ENCODE measurements at places on chromosomes 2 and 18. TPM values are rescaled to one million over a fixed set of nuclear protein-coding genes. Genes with fewer than 3 reads are reported as not detected.

DNA sequence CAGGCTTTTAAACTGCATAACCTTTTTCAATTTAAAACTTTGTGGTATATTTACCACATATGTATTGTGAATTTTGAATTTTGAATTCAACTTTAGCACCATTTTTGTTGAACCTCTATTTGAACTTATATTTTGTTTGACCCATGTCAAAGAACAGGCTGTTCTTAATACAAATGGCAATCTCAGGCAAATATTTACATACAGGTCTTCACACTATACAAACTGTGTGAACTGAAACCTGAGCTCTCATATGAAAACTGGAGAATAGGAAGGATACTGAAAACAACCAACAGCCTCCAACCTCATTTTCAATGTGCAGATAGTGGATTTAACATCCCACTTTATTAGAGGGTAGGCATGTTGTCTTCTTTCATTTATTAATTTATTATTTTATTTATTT lies 491.8 kb downstream of the KCNJ3 start:
- no peaks in the 10 kb centered on the region for H3K36me3 ChIP-seq
- H3K4me3 ChIP-seq, result no peak overlapping the region
- no peak for DNase-seq
- no peak overlapping the region for H3K27ac ChIP-seq
- no peaks in the 10 kb centered on the region for H3K4me1 ChIP-seq
- H3K27me3 ChIP-seq, result no peaks in the 10 kb centered on the region

- peaks cover 18% of the 10 kb centered on the region for H3K27me3 ChIP-seq
- peak; percentile 28 for DNase-seq
- no peaks in the 10 kb centered on the region for H3K36me3 ChIP-seq
- H3K4me1 ChIP-seq, result peaks cover 68% of the 10 kb centered on the region
- peak overlapping the region; percentile 26 for H3K4me3 ChIP-seq
Observed at GRCh38 chr2:64327510-64328414, 126.2 kb upstream of the LGALSL start.

DNA sequence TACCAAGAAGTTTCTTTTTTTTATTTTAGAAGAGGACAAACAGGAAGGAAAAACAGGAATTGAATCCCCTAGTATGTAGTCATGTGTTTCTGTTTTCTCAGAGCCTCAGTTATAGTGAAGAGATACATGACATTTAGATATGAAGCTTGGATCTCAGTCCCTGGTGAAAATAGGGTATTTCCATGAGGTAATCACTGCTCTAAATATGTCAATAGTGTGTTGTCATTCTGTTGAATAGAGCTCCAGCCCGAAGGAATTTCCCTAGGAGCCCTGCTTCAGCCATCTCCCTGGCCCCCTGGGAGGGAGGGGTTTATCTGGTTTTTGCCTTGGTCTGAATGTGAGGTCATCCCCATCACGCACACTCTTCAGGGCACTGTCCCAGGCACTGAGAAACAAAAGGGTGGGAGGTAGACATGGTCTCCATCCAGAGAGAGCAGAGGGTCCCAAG lies 47.1 kb upstream of the REL start:
- H3K4me1 ChIP-seq, result peaks cover 19% of the 10 kb centered on the region
- H3K27ac ChIP-seq, result peak overlapping the region; percentile 47
- no peak overlapping the region for H3K4me3 ChIP-seq
- H3K27me3 ChIP-seq, result no peaks in the 10 kb centered on the region
- no peak for DNase-seq

GRCh38 chr2:79576451-79576850 lies 63.6 kb downstream of the CTNNA2 start:
- H3K4me1 ChIP-seq, result no peaks in the 10 kb centered on the region
- H3K36me3 ChIP-seq, result no peaks in the 10 kb centered on the region
- no peak overlapping the region for H3K4me3 ChIP-seq
- H3K27me3 ChIP-seq, result no peaks in the 10 kb centered on the region

DNA sequence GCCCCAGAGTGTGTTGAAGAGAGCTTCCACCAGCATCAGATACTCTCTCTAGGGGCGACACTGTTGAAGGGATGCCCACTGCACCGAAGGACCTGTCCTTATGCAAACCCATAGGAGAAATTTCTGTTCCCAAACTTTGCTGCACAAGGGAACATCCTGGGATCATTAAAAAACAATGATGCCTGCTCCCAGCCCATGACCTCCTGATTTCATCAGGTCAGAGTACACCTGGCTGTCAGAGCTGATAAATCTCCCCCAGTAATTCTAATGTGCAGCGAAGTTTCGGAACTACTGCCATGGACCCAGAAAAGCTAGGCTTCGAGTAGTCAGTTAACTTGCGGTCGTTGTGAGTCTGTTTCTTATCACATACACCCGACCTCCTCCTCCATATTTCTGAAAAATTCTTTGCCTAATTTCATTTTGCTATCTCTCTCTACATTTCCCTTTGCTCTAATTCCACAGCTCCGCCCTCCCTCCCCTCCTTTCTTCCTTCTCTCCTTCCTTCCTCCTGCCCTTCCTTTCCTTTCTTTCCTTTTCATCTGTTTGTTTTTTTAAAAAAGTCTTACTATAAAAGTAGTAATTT lies 18.8 kb downstream of the FAM124B start:
- H3K27me3 ChIP-seq, result peaks cover 2% of the 10 kb centered on the region
- no peaks in the 10 kb centered on the region for H3K4me1 ChIP-seq
- H3K4me3 ChIP-seq, result no peak overlapping the region
- no peak overlapping the region for H3K27ac ChIP-seq

DNA sequence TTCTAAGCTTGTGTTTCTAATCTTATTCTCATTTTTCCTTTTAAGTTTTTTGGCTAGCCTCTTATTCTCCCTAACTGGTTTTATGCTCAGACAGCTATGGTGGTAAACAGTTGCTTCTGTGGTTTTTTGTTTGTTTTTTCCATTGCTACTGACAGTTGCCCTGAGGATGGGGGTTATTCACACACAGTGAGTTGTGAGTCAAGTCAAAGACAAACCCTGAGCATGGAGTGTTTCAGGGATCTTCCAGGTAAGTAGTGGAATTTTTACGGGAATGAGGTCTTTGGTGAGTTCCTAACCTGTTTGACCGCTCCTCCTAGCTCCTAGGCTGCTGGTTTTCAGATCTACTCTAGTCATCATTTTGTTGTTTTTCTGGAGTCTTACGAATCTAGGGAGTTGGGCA lies 162.8 kb downstream of the ZNF407 start:
- no peak overlapping the region for H3K27ac ChIP-seq
- no peak for DNase-seq
- no peaks in the 10 kb centered on the region for H3K27me3 ChIP-seq
- no peak overlapping the region for H3K4me3 ChIP-seq
- H3K4me1 ChIP-seq, result no peaks in the 10 kb centered on the region

DNA sequence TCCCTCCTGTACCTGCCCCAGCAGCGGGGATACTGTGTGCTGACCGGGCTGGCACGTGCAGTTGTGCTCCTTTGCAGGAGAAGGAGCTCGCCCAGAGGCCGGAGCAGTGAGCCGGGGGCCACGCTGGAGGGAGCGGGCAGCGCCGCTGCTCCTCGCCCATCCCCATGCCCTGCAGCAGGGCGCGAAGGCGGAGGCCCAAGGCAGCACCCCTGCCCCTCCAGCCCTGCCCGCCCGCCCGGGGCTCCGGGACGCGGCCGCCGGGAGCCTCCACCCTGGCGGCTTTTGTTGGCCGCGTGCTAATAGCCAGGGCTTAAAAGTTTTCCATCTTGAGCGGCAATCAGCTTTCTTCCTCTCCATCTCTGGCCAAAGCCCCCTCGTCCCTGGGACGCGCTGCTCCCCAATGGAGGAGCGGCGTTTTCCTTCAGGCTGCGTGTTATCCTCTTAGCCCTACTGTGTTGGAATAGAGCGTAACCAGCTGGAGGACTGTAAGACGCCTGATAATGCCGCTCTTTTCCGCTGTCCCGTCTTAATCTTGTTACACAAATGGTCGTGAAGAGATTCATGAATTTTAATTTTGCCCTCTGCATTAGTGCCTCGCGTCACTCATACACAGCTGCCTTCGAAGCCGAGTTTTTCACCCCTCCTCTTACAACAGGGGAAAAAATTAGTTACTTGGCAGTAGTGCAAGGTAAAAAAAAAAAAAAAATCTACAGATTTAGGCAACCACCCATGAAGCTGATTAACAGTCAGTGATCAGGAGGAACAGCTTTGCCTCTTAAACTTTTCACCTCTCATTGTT lies 172.9 kb upstream of the SIX3 start:
- no peak overlapping the region for H3K27ac ChIP-seq
- no peak for DNase-seq
- peaks cover 33% of the 10 kb centered on the region for H3K27me3 ChIP-seq
- no peaks in the 10 kb centered on the region for H3K36me3 ChIP-seq
- H3K4me1 ChIP-seq, result no peaks in the 10 kb centered on the region

- H3K27me3 ChIP-seq, result peaks cover 6% of the 10 kb centered on the region
- H3K36me3 ChIP-seq, result no peaks in the 10 kb centered on the region
- H3K4me1 ChIP-seq, result no peaks in the 10 kb centered on the region
- H3K27ac ChIP-seq, result no peak overlapping the region
- H3K4me3 ChIP-seq, result no peak overlapping the region
- no peak for DNase-seq
Observed at GRCh38 chr2:422676-423435, 135.0 kb upstream of the ALKAL2 start.

The FEV gene
- not detected for total RNA-seq

- no peak overlapping the region for H3K27ac ChIP-seq
- H3K36me3 ChIP-seq, result no peaks in the 10 kb centered on the region
- H3K27me3 ChIP-seq, result peaks cover 30% of the 10 kb centered on the region
- peaks cover 16% of the 10 kb centered on the region for H3K4me1 ChIP-seq
Observed at GRCh38 chr2:144586476-144586875, 66.6 kb upstream of the ZEB2 start.

The PCARE gene
- not detected for total RNA-seq

DNA sequence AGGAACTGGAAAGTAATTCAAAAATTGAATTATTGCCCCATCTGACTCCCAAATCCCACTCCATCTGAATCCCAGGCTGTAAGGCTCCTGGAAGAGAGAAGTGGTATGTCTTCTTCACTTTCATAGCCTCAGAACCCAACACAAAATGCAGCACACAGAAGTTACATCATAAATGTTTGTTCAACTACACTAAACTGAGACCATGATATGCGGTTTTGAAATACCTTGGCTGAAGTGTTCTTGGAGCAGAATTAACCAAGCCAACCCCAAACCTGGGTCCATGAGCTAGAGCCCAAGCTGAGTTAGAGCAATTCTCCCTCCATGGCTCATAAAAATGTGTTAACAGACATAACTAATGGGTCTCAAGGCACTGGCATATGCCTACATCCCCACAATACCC lies 23.3 kb downstream of the NEB start:
- no peaks in the 10 kb centered on the region for H3K36me3 ChIP-seq
- H3K27ac ChIP-seq, result no peak overlapping the region
- H3K27me3 ChIP-seq, result no peaks in the 10 kb centered on the region
- H3K4me3 ChIP-seq, result no peak overlapping the region
- DNase-seq, result no peak

The HRH4 gene
- total RNA-seq, result 0.16 TPM

GRCh38 chr2:132437852-132438669 lies 21.5 kb downstream of the GPR39 start:
- no peak for DNase-seq
- H3K27me3 ChIP-seq, result no peaks in the 10 kb centered on the region

DNA sequence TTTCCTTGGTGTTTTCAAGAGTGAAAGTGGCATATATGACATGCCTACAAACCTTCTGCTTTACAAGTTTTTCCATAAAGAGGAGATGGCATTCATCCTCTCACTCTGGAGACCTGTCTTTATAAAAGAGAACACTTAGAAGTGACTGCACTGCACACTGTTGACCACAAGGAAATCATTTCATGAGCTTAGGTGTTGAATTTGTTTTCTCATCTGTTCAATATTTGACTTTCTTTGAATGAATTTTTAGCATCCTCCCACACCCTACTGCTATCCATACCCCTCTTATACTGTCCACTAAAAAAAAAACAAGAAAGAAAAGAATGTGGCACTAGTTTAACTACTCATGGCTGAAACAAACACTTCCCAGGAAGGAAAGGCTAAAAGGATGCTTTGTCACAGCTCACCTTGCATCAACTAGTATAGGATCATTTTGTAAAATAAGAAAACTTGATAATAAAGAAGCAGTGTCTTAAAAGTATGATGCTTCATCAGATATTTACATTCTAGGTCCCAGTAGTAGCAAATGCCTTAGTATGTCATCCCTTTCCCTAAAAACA lies 83.0 kb downstream of the ACVR1 start:
- peaks cover 27% of the 10 kb centered on the region for H3K4me1 ChIP-seq
- H3K27me3 ChIP-seq, result no peaks in the 10 kb centered on the region
- DNase-seq, result no peak
- no peak overlapping the region for H3K4me3 ChIP-seq
- peaks cover 36% of the 10 kb centered on the region for H3K36me3 ChIP-seq

All from activated T-helper 2 cell treated with anti-CD3 and anti-CD28 coated beads, Interferon-gamma antibody, Interleukin-2, Interleukin-4, amounts not matched to agents 10 μg/mL and 5 μg/mL and 100 μg/mL, durations not matched to agents 14 hours and 24 hours and 36 hours (primary cell).